Germinal center (tissue), 1 donor: ENCODE measurements at places on chromosomes 2 and 18.
A peak's percentile ranks its signal among the peaks of the same experiment; 100 is the strongest.

GRCh38 chr2:135245071-135245470 is 193.0 kb downstream of the RAB3GAP1 start:
- DNase-seq = no peak

DNA sequence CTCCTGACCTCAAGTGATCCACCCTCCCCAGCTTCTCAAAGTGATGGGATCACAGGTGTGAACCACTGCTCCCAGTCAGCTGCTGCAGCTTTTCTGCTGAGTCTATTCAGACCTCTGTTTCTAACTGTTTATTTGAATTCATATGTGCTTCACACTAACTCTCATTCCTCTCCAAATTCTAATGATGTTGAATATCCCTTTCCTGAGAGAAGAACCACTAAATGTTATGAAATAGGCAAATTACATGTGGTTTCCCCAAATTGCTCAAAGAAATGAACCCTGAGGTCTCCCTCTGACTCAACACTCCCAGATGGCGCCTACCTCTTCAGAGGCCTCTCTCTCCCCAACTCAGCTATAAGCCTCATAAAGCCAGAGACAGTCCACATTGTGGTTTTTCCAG is 98.6 kb downstream of the IRS1 start:
- no peak for DNase-seq

GRCh38 chr18:57337890-57338289 is 14.5 kb upstream of the ST8SIA3 start:
- no peak for DNase-seq

DNA sequence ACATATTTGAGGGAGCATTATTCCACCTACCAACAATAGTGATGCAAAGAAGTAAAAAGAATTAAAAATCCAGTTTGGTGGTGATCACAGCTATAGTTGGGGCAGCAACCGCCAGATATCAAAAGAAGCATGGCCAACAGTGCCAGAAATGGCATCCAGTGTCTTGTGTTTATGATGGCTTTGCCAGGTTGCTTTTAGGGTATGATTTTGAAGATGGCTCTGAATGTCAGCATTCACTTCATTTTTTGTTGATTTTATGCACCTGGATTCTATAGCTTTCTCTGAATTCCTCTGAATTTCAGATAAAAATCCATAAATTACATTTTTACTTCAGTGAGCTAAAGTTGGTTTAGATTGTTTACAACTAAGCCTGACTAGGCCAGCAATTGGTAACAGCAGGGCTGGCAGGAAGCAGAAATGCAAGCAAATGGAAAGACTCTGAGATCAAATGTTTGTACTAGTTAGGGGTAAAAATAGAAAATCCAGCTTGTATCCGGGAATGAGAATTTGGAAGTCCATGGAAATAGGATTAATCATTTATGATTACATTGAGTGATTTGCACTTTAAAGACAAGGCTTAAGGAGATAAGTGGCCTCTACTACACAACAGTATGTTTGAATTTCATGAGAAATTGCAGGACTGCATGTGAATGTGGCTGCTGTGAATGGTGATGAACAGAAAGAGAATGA is 40.4 kb downstream of the COL3A1 start:
- DNase-seq = no peak

- DNase-seq = no peak
Observed at GRCh38 chr2:174692256-174692919, 71.9 kb downstream of the CHRNA1 start.

GRCh38 chr2:142100139-142100873 is 30.5 kb downstream of the LRP1B start:
- DNase-seq = no peak

DNA sequence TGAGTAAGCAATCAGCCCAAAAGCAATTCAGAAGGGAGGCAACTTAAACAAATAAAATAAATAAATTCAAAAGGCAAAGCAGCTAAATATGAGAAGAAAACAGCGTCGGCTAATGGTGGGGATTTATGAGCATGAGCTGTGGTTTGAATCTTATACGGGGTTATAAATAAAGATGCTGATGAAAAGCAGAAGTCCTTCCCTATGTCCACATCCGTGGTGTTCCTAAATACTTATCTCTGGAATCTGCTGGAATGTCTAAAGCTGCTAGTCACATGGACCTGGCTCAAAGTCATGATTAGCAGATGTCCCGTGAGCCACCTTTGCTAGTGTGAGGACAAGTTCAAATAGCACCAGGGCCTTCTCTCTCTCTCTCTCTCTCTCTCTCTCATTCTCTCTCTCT is 33.8 kb downstream of the SMIM21 start:
- no peak for DNase-seq

DNA sequence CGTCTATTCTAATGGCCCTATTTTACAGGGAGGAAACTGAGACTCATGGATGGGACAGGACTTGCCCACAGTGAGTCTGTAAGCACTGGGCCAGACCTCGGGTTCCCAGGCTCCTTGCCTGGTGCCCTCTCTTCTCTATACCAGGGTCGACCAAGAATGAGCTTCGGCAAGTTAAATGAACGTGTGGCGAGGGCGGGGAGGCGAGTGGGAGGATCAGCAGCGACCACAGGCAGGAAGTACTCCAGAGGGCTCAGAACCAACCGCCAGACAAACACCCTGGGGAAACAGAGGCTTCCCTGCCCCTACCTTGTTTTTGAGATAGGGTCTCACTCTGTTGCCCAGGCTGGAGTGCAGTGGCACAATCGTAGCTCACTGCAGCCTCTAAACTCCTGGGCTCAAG is 177.7 kb upstream of the SMAD2 start:
- no peak for DNase-seq

DNA sequence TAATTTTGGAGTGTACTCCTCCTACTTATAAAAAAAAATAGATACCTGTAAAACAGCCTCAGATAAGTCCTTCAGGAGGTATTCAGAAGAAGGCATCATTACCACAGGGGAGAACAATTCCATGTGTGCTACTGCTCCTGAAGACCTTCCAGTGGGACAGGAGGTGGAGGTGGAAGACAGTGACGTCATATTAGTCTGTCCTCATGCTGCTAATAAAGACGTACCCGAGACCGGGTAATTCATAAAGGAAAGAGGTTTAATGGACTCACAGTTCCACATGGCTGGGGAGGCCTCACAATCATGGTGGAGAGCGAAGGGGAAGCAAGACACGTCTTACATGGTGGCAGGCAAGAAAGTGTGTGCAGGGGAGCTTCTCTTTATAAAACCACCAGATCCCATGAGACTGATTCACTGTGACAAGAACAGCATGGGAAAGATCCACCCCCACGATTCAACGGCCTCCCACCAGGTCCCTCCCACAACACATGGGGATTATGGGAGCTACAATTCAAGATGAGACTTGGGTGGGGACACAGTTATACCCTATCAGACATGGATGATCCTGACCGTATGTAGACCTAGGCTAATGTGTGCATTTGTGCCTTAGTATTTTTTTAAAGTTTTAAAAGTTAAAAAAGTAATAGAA is 98.4 kb downstream of the NDUFA10 start:
- no peak for DNase-seq

GRCh38 chr2:71608441-71608840 is 155.1 kb downstream of the DYSF start:
- no peak for DNase-seq

DNA sequence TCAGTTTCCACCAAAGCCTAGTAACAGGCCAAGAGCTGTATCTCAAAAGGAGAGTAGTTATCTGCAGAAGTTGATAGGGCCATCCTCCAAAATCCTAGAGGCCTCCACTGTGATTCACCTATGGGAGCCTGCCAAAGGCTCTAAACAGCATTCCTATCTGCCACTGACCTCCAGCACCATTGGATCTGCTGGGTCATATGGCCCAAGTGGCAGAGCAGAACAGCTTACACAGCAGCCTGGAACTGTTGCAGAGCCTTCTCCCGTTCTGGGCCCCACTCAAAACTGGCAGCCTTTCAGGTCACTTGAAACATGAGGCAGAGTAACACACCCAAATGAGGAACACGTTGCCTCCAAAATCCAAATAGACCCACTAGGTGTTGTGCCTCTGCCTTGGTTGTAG is 345.2 kb upstream of the RND3 start:
- no peak for DNase-seq

- DNase-seq = peak; percentile 90
Observed at GRCh38 chr2:26184555-26185303, 11.8 kb downstream of the GAREM2 start.

- no peak for DNase-seq
Observed at GRCh38 chr2:133568172-133568571, at the start of gene NCKAP5. Gene NCKAP5 (minus strand): TSS chr2:133568463. CDS start chr2:133517526, 50,937 bp downstream.

DNA sequence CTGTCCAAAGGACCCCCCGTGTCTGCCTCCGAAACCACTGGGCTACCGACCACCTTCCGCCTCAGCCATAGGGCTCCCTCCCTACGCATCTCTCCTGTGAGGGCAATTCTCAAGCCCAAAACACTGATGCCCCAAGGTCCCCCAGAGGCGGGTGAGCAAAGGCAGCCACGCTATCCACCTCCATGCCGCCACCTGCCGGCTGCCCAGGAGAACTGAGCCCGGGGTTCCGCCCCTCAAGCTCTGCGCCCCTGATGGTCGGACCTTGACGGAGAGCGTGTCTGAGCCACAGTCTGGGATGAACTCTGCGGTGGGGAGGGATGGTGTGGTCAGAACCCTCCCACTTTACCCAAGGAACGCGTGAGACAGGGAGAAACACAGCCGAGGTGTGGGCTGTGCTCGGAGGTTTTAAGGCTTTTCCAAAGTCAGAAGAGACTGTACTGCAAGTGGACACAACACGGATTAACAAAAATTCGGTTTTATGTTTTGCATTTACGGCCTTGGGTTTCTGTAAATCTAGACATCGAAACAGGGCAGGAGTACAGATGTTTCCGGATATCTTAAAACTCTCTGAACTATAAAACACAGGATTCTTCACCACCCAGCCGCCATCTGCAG is 114.1 kb downstream of the ZNF516 start:
- DNase-seq = peak; percentile 17

DNA sequence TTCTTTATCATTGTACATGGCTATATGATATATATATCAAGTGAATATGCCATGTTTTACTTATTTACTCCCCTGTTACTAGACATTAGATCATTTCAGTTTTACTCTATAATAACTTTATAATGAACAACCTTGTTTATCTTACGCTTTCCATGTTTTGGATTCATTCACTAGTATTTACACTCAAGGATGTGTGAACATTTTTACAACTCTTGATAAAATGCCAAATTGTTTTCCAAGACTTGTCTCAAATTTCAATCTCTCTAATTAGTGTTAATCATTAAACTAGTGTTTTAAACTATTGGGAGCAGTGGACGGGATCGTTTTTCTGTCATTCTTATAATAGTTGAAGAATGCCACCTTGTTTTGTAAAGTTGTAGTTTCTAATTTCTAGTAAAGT is 51.5 kb upstream of the B3GNT7 start:
- no peak for DNase-seq

DNA sequence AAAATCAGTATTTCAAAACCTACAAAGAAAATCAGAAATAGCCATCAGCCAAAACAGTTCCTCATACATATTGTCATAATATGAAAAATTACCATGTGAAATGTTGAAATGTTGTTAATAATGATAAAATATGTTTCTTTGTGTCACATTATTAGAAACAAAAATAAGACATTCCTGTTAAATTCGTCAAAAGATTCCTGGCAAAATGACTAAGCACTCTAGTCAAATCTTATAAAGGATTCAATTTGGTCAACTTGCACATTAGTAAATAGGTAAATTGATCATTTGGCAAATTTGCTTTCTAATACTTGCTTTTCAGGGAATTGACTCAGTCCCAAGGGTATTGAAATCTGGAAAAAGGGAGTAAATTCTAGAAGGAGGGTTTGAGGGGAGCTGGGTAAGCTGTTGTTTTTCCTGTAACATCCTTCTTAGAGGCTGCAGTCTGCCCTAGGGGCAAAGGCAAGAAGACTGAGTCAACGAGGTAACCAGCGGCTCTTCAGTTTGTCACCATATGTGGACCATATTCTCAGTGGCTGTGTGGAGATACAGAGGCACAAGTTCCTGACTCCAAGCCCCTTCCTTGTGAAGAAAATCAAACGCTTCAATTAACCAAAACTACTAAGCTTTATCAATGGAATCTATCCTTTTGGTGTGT is 482.3 kb downstream of the TNS1 start:
- no peak for DNase-seq

DNA sequence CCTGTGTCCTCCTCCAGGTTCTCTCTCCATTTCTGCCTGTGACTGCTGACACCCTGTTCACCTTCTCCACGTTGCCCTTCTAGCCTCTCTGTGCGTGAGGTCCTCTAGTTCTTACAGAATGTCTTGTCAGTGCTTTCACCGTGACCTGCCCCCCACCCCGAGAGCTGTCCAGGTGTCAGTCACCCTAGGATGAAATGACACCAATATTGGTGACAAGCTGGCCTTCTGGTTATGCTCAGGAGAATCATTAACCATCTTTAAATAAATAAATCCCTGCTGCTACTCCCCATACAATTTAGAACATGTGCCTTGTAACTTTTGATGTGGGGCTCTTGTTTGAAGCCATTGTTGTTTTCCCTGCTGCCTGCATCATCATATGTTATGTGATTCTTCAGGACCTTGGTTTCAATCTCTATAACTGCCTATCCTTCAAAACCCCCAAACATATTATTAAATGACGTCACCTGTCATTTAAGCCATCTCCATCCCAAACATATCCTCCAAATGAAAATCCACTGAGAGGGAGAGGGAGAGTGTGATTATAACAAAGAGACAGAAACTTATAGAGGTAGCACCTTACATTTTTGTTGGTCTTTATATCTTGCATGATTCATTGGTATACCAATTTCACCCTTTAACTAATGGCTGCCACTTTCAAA is 496.3 kb downstream of the PARD3B start:
- DNase-seq = no peak

DNA sequence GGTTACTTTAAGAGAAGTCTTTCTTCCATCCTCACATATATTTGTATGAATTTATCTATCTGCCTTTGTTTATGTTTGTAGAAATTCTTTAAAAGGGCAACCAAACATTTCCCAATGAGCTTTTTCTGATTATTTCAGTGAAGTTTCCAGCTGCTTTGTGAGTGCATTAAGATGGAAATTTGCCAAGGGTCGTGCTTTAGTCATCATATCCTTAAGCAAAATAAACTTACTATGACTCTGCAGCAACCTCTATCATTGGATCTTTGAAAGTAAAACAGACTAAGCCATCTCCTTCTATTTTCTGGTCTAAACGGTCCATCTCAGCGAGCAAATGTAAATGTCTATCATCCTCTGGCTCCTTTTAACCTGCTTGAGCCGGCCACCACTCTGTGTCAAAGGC is 489.3 kb downstream of the SOX11 start:
- no peak for DNase-seq
